Endothelial cell of coronary artery (primary cell): ENCODE measurements at places on chromosomes 2 and 18. TPM values are rescaled to one million over a fixed set of nuclear protein-coding genes. Genes with fewer than 3 reads are reported as not detected.

IL36RN gene
- not detected in 2 replicates for total RNA-seq

PHLPP1 gene
- 3.9 and 9.6 TPM in 2 replicates for total RNA-seq

CFAP65 gene
- total RNA-seq: under 0.01 TPM in 1 of 2 replicates, not detected in the other

PLB1 gene
- 0.36 and 0.38 TPM in 2 replicates for total RNA-seq
